ENCODE measurements at places on chromosomes 12 and 14. TPM values are rescaled to one million over a fixed set of nuclear protein-coding genes. Genes with fewer than 3 reads are reported as not detected.

The CISTR gene
- not detected for total RNA-seq

The FBLN5 gene
- total RNA-seq, result 5.6 TPM

The KSR2 gene
- total RNA-seq, result 0.17 TPM

The TUNAR gene
- not detected for total RNA-seq

The PTCSC3 gene
- total RNA-seq, result not detected

GRCh38 chr14:65007202-65007601 lies 20.5 kb downstream of the FNTB start:
- DNase-seq, result no peak
- no peak overlapping the region for H3K4me3 ChIP-seq
- peaks cover 34% of the 10 kb centered on the region for H3K4me1 ChIP-seq
- peaks cover 4% of the 10 kb centered on the region for H3K36me3 ChIP-seq

GRCh38 chr14:99225436-99226203 lies 46.4 kb downstream of the BCL11B start:
- H3K4me1 ChIP-seq, result peaks cover 98% of the 10 kb centered on the region
- no peaks in the 10 kb centered on the region for H3K27me3 ChIP-seq
- peak overlapping the region; percentile 98 for H3K27ac ChIP-seq
- H3K36me3 ChIP-seq, result peaks cover 16% of the 10 kb centered on the region
- peak overlapping the region; percentile 65 for H3K4me3 ChIP-seq

GRCh38 chr14:58199726-58200479 lies at the start of gene ACTR10:
Gene ACTR10 (plus strand): TSS chr14:58200149. CDS start chr14:58200218, 69 bp downstream.
- peak within 1 kb of the TSS; percentile 99 for H3K4me3 ChIP-seq
- H3K36me3 ChIP-seq, result peaks cover 3% of the 10 kb centered on the region
- H3K27ac ChIP-seq, result peak within 1 kb of the TSS; percentile 98
- DNase-seq, result peak; percentile 93
- no peaks in the 10 kb centered on the region for H3K27me3 ChIP-seq
- peaks cover 22% of the 10 kb centered on the region for H3K4me1 ChIP-seq
